Stimulated activated CD4-positive, alpha-beta T cell treated with anti-CD3 and anti-CD28 coated beads, TNF-alpha, amount 100 ng/mL, for 24 hours (primary cell): ENCODE measurements at places on chromosomes 4 and X.

DNA sequence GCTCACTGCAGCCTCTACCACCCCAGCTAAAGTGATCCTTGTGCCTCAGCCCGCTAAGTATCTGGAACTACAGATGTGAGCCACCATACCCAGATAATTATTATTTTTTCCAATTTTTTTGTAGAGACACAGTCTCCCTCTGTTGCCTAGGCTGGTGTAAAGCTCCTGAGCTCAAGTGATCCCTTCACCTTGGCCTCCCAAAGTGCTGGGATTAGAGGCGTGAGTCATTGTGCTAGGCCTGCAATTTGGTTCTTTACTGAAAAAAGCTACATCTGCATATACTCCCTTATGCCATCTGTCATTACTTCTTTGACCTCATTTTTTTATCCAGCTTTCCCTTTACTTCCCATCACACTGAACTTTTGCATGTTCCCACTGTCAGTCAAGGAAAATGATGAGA is 2012.4 kb upstream of the IGFBP7 start:
- DNase-seq, result no peak

GRCh38 chrX:31847773-31848172 is 775.9 kb upstream of the FTHL17 start:
- no peak for DNase-seq

- DNase-seq, result no peak
Observed at GRCh38 chr4:47210828-47211227, 179.5 kb downstream of the GABRB1 start.

DNA sequence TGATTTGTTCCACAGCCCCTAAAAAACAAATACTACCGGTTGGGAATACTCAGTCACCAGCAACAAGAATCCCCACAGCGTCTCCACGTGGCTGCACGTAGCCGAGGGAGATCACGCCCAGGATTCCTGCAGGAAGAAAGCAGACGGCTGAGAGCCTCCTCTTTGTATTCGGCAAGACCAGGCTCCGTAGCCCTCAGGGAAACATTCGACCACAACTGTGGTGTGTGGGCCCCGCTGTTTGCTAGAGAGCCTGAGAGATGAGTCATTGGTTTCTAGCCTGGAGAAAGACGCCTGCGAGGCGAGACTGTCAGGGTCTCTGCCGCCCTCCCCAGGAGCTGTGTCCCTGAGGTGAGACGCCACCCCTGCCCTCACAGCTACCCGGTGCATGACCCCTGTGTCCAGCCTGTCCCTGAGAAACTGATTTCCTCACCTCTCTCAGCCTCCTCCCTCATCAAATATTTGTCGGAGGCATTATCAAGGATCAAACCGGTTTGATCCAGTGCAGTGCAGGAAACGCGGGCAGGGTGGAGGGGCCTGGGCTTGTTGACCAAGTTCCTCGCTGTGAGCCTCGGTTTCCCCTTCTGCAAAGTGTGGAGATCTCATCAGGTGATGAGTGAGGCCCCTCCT is 4.7 kb upstream of the S100P start:
- no peak for DNase-seq

GRCh38 chrX:136961594-136962135 is 72.1 kb downstream of the GPR101 start:
- no peak for DNase-seq

DNA sequence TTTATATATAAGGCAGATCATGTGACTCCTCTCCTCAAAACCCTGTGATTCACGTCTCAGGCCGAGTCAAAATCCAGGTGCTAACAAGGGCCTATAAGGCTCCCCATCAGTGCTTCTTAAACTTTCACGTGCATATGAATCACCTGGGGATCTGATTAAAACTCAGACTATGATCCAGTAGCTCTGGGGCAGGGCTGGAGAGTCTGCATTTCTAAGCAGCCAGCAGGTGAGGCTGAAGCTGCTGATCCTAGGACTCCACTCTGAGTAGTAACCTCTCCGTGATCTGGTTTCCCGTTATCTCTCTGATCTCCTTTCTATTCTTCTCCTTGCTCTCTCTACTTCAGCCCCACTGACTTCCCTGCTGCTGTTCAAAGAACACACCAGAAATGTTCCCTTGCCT is 252.4 kb upstream of the RPS6KA3 start:
- DNase-seq, result no peak

GRCh38 chr4:63817196-63817865 is 591.9 kb downstream of the TECRL start:
- DNase-seq, result no peak
